Heart right ventricle (tissue), 16 donors: ENCODE measurements at places on chromosomes 1 and 21. TPM values are rescaled to one million over a fixed set of nuclear protein-coding genes. Genes with fewer than 3 reads are reported as not detected.
A peak's percentile ranks its signal among the peaks of the same experiment; 100 is the strongest.

DNA sequence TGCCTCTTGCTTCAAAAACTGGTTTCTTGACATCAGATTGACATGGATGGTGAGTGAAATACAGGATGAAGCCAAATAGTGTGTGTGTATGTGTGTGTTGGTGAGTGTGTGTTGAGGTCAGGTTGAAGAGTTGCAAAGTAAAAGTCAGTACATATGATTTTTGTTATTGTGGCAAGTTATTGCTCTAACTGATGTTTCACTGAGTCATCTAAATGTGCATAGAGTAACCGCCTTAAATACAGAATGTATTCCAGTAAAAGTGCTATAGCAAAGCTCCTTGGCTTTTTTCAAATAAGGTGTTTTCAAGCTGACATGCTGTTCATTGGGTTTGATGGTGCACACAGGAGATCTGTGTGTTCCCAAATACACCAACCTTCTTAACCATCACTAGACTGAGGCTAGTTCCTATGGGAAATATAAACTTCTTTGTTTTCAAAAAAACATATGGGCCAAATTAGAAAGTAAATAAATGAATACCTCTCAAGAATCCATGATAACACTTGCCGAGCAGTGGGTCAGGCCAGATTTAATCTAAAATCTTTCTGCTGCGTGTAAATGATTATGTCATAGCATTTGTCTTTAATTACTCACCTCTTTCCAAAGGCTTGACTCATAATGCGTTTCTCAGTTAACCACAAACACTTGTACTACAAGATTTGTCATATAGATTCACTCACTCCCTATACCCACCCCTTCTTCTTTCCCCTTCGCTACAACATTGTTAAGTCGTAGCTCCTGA lies 151.1 kb downstream of the LYPLAL1 start:
- no peak for DNase-seq

DNA sequence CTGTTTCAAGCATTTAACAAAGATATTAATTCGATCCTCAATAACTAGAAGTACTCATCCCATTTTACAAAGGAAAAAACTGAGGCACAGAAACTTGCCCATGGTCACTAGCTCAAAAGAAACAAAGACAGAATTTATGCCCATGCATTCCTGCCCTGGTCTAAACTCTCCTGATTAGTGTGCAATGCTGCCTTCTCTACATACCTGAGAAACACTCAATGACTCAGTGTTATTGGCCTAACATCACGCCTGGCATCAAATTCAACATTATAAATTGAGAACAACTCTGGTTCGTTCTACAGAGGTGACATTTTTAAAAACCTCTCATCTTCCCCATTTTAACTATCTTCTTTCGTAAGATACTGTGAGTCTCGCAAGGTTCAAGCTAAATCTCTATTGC lies 5.2 kb downstream of the APP start:
- no peak for DNase-seq

DNA sequence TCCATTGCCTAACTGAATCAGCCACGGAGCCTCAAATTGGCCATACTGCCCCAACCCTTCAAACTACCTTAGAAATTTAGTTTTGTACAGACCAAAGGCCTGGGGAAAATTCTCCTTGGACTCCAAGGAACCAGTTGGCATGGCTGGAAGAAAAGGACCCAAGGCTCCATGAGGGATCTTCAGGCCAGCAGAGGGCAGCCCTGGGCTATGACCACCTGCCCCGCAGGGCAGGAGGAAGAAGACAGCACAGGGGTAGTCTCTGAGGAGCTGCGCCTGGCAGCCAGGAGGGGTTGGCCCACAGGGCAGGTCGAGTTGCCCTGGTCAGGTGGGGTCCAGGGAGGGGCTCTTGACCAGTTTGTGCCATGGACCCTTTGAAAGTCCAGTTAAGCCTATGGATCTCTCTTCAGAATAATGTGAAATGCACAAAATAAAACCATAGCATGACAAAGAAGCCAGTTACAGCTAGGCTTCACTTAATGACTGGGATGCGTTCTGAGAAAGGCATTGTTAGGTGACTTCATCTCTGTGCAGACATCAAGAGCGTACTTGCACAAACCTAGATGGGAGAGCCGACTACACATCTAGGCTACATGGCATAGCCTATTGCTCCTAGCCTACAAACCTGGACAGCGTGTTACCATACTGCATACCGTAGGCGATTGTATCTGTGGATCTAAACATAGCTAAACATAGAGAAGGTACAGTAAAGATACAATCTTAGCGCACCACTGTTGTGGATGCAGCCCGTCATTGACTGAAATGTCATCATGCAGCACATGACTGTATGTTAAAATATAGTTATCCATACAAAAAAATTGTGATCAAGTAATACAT lies 26.1 kb downstream of the CACNA1S start:
- peak; percentile 44 for DNase-seq

DNA sequence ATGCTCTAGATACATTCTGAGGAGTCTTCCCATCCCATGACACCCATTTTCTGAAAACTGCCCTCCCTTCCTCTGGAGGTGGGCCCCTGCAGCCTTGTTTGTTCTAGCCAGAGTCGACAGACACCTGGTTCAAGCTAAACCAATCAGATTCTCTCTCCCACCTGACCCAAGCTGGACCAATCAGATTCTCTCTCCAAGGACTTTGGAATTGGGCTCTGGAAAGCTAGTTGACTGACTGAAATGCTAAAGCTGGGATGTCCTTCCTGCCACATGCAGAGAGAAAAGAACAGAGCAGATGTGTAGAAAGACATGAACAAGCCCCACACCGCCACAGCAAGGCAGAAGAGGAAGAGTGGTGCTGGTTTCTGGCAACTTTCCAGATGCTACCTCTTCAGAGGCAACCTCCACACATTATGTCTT lies 24.6 kb downstream of the ASAP3 start:
- DNase-seq = no peak

Gene TNFSF4
- polyA plus RNA-seq = 0.36 TPM

Gene LTN1
- 3.2 TPM for polyA plus RNA-seq

Gene FCGR3A
- polyA plus RNA-seq = 10.7 TPM
